ENCODE measurements at places on chromosomes 11 and 22.

DNA sequence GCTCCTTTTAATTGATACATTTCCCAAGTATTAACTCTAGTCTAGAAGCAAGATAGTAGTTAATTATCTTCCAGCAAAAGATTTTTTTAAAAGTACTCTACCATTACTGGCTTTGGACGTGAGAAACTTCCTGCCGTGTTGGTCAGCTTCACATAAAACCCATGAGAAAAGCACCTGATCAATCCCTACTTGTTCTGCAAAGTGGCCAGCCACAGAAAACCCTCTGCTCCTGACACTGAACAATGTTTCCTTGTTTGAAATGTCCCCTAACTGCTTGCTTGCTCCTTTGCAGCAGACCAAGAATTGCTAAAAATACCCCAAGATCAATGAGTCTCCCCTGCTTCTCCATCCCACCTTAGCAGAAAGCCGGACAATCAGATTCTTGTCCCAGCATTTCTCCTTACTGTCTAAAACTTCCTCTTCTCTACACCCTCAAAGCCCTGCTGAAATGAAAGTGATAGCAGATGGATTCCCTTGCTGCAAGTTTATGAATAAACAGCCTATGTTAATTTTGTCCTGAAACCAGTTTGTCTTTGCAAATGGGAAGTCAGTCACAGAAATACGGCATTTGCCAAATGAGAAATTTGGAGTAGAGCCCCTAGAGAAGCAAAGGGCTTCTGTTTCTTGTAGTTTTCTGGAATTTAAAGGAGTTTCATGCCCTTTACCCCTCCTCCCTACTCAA, 207.1 kb upstream of the ARHGAP20 start:
- no peak for DNase-seq

DNA sequence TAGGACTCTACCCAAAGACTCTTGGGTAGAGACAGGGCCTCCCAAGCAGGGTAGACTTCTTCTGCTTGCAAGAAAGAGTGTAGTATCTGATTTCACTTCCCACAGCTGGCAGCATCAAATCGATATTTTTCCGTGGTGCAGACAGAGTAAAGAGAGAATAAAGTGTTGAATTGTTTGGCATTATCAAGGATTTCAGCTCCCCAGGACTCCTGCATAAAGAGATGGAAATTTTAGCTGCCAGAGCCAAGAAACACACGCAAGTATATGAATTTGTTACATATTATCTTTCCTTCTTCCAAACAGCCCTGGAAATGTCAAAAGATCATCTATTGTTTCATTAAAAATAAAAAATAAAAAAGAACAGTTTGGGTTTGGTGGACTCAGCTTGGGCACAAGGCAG, 136.8 kb downstream of the PKNOX2 start:
- DNase-seq: no peak

- DNase-seq: no peak
Observed at GRCh38 chr11:11332141-11332710, 20.8 kb downstream of the CSNK2A3 start.

- no peak for DNase-seq
Observed at GRCh38 chr11:96760815-96761214, 371.0 kb downstream of the JRKL start.

DNA sequence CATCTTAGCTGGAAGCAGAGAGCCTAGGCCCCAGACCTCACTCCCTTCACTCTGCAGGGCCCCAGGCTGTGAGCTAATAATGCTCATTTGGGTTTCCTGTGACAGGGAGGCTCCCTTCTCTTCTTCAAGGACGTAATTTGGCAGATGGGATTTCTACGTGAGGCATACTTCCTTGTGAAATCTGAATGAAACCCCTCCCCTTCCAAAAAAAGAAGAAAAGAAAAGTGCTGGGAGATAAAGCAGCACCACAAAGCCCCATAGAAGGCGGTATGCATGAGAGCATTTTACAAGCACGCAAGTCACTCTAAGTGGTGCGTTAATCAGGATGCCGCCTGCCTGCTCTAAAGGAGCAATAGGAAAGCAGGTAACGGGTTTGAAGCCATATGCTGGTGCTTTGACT, 5.7 kb downstream of the P2RX3 start:
- DNase-seq: no peak

- DNase-seq: no peak
Observed at GRCh38 chr11:42315267-42315666, 855.8 kb upstream of the LRRC4C start.

GRCh38 chr11:90229791-90230190, 6.9 kb upstream of the CHORDC1 start:
- DNase-seq: no peak
